Activated CD4-positive, alpha-beta T cell treated with anti-CD3 and anti-CD28 coated beads, Interleukin-2, amount 50 U/mL, for 24 hours (primary cell): ENCODE measurements at places on chromosomes 6 and 20.

DNA sequence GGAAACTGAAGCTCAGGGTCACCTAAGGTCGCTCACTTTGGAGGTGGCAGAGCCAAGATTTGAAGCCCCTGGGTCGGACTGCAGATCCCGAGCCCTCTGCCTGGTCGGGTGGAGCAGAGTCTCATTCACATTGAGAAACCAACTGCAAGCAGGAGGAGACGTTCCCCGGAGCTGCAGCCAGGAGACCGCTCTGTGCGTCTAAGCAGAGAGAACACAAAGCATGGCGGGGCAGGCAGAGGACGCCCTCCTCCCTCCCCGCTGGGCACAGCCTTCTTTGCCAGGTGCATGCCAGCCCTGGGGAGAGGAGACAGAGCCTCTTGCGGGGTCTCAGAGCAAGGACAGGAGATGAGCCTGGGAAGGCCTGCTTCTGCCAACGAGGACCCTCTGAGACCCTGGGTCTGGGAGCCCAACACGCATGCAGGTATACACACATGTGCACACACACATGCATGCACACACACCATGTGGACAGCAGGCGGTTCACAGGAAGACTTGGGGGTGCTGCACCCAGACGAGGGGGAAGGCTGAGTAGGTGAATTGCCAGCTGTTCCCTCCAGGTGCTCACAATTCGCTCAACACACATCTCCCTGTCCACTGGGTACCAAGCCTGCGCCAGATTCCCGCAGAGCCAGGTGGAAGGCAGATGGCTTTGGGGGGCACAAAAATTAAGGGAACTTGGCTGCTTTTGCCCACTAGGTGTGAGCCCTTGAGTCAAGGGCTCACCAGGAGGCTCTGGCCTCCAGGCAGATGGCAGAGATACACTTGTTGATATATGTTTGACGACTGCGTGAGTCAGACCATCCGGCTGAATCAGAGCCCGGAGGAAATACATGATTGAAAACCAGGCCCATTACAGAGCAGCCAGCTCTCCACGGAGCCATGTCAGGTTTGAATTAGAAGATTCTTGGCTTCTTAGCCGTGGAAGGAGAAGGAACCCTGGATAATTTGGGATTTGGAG, 5.5 kb upstream of the NTSR1 start:
- no peak for DNase-seq

DNA sequence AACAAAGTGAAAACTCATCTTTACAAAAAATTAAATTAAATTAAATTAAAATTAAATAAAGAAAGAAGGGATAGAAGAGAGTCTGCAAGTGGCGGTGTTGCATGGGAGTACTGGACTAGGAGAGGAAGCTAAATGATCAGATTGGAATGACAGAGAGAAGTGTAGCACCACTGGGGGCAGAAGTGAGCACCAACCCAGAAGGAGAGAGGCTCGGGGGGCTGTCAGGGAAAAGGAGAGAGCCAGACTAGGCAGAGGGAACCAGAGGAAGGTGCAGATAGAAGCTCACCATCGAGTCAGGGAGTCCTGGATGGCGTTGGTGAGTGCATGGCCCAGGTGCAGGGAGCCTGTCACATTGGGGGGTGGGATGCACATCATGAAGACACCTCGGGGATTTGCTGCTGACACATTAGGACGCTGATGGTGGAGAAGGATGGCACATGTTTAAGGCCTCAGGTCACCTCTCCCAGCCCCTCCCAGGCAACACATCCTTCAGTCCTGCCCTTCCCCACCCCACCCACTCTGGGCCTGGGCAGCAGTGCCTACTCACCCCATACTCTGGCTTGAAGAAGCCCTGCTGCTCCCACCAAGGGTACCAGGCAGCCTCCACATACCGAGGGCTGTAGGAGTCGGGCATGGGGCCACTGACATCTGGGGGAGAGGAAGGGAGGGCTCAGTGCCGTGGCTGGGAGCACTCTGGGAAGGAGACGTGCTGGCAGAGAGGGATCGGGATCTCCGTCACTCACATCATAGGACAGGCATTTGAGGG, 4.0 kb downstream of the VARS1 start:
- DNase-seq, result no peak

DNA sequence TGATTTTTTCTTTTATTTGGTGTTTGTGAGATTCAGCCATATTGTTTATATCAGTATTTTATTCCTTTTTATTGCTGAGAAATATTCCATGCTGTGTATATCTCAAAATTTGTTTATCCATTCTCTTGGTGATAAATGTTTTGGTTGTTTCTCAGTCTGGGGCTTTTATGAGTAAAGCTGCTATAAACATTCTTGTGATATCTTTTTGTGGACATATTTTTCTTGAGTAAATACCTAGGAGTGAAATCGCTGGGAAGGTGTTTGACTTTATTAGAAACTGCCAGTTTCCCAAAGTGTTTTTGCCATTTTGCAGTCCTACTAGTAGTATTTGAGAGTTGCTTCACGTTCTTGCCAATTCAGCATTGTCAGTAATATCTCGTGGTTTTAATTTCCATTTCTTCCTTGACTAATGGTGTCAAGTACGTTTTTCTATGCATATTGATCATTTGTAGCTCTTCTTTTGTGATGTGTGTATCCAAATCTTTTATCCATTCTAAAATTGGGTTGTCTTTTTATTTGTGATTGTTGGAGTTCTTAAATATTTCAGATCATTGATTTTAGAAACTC, 31.1 kb upstream of the DYNLRB1 start:
- no peak for DNase-seq

DNA sequence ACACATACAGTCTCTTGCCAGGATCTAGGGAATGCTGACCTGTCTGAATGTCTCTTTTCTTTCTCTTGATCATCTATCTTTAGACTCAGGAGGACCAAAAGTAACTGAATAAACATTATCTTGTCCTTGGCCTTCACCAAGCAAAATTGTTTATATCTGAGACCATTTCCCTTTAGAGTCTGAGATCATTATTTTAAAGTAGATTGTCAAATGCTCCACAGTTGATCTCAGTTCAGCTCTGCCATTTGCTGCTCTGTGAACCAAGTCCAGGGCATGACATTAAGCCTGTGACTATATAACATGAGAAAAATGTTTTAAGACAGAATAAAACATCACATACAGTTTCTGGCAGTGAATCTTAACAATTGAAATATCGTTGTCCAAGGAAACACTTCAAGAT, 148.3 kb upstream of the NRSN1 start:
- no peak for DNase-seq

DNA sequence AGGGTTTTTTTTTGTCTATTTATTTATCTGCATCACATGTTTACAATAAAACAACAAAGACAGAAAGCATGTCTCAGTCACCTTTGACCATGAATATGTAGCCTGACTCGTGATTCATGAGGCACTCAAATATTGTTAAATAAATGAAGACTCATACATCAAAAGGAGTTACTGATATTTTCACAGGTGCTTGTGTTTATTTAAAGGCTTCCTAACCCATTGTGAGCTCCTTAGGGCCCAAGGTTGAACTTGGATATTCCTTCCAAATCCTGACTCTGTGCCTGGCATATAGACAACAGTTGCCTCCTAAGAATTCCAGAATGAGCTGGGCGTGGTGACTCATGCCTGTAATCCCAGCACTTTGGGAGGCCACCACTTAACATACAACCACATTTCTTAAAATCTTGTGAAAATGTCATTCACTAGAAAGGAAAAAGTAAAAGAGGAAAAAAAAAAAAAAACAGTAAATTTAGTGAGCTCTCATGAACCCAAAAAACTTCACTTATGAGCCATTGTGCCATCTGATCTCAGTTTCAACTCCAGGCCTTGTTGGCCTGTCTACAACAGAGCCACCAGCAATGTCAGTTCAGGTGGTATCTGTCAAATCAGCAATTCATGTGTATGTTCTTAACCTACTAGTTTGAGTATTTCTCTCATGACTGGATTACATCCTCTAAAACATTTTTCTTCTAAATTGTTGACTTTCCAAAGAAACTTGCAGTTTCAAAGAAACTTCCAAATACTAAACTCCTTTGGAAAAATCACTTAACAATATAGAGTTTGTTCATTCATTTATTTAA, 162.7 kb upstream of the MARCKS start:
- DNase-seq, result no peak

DNA sequence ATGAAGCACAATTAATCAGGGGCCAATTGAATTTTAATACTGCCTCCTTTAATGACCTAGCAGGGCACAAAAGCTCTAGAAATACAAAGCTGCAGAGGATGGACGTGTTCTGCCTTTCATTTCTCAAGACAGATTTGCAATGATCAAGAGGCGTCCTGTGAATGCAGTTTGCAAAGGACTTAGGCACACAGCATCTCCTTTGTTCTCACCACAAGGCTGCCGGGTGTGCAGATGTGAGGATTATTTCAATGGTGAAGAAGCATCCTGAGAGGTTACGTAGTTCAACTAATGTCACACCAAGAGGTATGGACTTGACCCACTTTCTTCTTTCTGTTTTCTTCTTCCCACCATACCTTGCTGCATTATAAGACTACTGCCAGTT, 42.9 kb upstream of the SPTLC3 start:
- no peak for DNase-seq

DNA sequence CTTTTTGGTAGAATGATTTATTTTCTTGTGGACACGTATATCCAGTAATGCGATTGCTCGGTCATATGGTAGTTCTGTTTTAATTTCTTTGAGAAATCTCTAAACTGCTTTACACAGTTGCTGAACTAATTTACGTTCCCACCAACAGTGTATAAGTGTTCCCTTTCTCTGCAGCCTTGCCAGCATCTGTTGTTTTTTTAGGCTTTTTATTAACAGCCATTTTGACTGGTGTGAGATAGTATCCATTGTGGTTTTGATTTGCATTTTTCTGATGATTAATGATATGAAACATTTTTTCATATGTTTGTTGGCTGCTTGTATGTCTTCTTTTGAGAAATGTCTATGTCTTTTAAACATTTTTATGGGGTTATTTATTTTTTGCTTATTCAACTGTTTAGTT, 196.7 kb downstream of the MOXD1 start:
- no peak for DNase-seq

DNA sequence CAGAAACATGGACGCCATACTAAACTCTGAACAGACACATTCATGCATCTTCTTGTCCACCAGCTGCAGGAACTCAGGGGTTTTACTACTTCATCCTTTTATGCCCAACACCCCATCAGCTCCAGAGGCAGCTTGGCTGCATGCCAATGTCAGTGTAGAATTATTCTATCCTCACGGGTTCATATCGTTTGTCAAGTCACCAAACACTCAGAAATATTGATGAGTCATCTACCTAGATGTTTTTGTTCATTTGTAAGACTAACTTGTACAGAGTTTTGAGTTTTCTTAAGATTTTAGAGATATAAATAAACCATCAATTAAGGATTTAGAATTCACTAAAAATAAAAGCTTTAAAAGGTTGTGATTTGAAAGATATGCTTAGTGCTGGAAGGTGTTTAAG, 590.7 kb upstream of the FLRT3 start:
- DNase-seq, result no peak

DNA sequence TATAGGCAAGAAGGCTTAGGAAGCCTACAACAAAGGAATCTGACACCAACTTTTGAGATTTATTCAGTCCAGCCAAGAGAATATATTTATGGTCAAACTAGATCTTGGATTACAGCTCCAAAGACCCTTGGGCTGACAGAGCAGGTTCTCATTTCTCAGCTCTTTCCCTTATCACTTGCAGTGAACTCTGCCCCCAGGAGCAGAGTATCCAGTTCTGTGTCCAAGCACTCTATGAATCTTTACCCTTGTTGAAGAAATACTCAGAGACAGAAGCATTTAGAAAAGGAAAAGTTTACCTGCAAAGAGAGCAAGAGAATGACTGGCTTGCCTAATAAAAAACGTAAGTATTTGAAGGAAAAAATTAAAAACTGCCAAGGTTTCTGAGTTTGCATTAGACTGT, 190.5 kb downstream of the SLC16A10 start:
- DNase-seq, result no peak

DNA sequence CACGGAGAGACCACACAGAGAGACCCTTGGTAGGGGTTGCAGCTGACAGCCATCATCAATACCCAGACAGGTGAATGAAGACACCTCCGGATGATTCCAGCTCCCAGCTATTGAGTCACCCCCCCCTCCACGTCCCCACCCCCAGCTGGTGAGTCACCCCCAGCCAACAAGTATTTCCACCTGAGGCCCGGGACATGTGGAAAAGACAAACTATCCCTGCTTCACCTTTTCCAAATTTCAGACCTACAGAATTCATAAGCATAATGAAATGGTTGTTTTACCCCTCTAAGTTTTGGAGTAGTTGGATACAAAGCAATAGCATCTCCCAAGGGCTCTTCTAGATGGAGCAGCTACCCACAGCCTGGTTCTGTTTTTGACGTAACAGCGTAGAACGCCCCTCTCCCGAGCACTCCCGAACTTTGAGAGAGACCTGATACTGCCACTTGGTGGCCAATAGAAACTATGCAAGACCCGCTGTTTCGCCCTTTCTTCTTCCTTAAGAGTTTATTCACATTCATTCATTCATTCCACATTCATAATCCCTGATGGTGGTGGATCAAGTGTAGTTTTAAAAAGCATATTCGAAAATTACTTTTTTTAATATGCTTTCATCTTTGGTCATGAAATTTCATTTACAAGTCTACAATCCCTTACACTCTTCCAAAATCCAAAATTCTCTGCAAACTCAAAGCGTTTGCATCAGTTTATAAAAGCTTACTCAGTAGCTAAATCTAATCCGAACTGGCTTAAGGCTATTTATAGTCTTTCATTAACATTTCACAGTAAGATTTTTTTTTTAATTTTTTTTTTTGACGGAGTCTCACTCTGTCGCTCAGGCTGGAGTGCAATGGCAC, 15.1 kb upstream of the PPP1R16B start:
- no peak for DNase-seq
